ENCODE measurements at places on chromosomes 7 and 10. TPM values are rescaled to one million over a fixed set of nuclear protein-coding genes. Genes with fewer than 3 reads are reported as not detected.

DNA sequence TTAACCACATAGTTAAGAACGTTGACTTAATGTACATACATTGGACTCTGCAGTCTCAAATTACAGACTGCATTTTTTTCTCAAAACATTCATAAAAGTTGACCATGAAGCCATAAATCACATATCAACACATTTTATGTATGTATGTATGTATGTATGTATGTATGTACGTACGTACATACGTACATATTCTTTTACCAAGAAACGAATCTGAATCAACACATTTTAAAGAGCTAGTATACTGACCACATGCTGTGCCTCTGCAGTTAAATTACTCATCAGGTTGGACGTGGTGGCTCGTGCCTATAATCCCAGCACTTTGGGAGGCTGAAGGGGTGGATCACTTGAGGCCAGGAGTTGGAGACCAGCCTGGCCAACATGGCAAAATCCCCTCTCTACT, 105.8 kb downstream of the GPR158 start:
- no peaks in the 10 kb centered on the region for H3K27me3 ChIP-seq
- no peak for DNase-seq
- no peaks in the 10 kb centered on the region for H3K4me1 ChIP-seq
- no peak overlapping the region for H3K4me3 ChIP-seq

- peaks cover 54% of the 10 kb centered on the region for H3K36me3 ChIP-seq
- H3K27ac ChIP-seq: no peak overlapping the region
- peak; percentile 65 for DNase-seq
- H3K27me3 ChIP-seq: no peaks in the 10 kb centered on the region
- H3K4me1 ChIP-seq: peaks cover 25% of the 10 kb centered on the region
Observed at GRCh38 chr7:48094861-48095293, 5.8 kb downstream of the UPP1 start.

- H3K36me3 ChIP-seq: no peaks in the 10 kb centered on the region
- no peaks in the 10 kb centered on the region for H3K4me1 ChIP-seq
- H3K27me3 ChIP-seq: no peaks in the 10 kb centered on the region
- H3K4me3 ChIP-seq: no peak overlapping the region
- H3K27ac ChIP-seq: no peak overlapping the region
Observed at GRCh38 chr10:15546606-15547005, 173.1 kb downstream of the ITGA8 start.

GRCh38 chr7:111558991-111559390, 3.3 kb downstream of the IMMP2L start:
- peaks cover 42% of the 10 kb centered on the region for H3K4me1 ChIP-seq
- no peak overlapping the region for H3K27ac ChIP-seq
- H3K27me3 ChIP-seq: no peaks in the 10 kb centered on the region
- peaks cover 23% of the 10 kb centered on the region for H3K36me3 ChIP-seq
- no peak for DNase-seq
- 0 out of 2 replicates have a peak overlapping the region, but pooled peaks have one; percentile 7 for H3K4me3 ChIP-seq

- no peaks in the 10 kb centered on the region for H3K4me1 ChIP-seq
- no peak overlapping the region for H3K27ac ChIP-seq
- no peaks in the 10 kb centered on the region for H3K36me3 ChIP-seq
- H3K4me3 ChIP-seq: no peak overlapping the region
- DNase-seq: no peak
Observed at GRCh38 chr10:44415121-44415520, 30.2 kb upstream of the CXCL12 start.

DNA sequence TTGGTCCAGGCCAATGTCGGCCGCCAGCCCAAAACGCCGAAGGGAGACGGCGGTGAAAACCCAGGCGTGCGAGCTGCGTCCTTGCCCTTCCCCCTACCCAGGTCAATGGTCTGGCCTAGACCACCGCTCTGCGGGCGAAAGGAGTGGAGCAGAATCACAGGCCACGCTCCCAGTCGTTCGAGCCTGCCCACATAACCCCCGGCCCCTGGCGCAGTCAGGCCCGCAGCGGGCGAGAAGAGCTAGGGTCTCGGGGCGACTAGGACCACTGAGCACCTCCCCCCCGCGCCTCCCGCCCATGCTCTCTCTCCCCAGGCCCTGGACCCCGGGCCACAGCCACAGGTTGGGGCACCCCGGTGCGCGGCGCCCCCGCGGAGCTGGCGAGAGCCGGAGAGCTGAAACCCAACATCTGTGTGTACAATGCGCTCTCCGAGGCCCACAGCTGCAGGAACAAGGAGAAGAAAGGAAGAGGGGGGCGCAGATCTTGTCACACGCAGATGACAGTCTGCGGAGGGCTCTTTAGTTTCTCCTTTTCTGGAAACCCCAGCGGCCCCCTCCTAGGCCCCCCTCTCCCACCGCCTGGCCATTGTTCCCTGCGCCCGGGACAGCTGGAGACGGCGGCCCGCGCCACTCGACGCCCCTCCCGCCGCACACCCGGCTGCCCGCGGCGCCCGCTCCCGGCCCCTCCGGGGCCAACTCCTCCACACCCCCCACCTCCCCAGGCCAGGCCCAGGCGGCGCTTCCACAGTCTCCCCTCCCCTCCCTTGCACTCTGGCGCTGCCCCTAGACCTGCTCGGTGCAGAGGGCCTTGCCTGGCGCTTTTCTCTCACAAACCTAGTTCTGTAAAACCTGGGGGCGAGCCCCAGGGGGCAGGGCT, 355.0 kb downstream of the DNAJB6 start:
- no peaks in the 10 kb centered on the region for H3K27me3 ChIP-seq
- H3K4me3 ChIP-seq: no peak overlapping the region
- H3K4me1 ChIP-seq: peaks cover 8% of the 10 kb centered on the region

GRCh38 chr7:151137076-151137675, 30.3 kb downstream of the GBX1 start:
- DNase-seq: no peak
- no peak overlapping the region for H3K4me3 ChIP-seq
- no peaks in the 10 kb centered on the region for H3K36me3 ChIP-seq
- H3K4me1 ChIP-seq: no peaks in the 10 kb centered on the region

DNA sequence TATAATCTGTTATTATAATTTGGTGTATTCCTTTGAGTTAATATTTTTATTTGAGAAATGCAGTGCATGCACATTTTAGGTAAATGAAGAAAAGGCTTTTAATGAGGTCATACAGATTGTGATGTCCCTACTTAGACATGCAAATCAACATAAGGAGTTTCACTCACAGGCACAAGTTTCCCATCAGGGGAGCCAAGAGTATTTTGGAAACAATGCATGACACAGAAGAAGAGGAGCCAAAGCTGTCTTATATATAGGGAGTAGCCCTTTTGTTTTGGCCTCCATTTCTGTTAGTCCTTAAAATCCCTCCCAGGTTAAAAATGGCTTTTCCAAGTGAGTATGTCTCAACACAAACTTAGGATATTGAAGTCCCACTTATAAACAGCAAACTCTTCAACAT, 703.4 kb upstream of the ANKRD30A start:
- H3K4me1 ChIP-seq: peaks cover 6% of the 10 kb centered on the region
- H3K36me3 ChIP-seq: no peaks in the 10 kb centered on the region
- H3K27ac ChIP-seq: no peak overlapping the region
- DNase-seq: no peak
- H3K27me3 ChIP-seq: no peaks in the 10 kb centered on the region

- H3K27ac ChIP-seq: peak overlapping the region; percentile 4
- H3K4me1 ChIP-seq: peaks cover 17% of the 10 kb centered on the region
- no peak for DNase-seq
Observed at GRCh38 chr7:72326811-72327210, 85.3 kb downstream of the CALN1 start.

DNA sequence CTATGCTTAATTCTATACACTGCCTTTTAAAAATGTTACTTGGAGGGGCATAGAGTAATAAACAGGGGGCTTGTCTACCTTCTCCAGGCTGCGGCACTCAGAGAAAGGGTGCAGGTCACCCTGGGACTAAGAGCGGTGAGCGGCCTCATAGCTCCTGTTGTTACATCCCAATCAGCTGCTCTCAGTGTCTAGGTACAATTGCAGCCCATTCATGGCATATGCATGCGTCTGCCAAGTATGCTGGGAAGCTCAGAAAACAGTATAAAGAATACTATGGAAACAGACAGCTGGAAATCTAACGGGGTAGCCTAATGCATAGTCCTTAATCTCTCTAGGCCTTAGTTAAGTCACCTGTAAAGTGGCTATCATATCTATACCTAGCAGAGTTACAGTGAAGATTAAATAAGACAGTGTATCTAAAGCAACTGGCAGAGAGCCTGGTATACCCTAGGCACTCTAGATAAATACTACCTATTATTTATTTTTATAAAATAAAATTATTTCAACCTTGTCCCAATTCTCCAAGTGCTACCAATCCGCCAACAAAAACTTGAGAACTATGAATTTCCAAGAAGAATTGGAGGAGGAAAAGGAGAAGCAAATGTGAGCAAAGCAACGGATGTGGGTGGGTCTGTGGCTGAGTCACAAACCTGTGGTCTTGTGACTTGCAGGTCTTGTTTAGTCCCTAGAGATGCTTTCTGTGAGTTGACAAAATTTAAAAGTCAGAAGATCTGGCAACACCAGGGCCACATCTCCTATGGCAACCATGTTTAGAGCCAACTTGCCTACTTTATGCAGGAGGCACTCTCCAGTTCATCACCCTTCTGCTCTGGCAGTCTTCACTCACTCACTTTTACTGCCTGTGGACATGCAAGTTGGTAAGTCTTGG, 183.0 kb downstream of the RAPGEF5 start:
- H3K27me3 ChIP-seq: no peaks in the 10 kb centered on the region
- H3K4me1 ChIP-seq: peaks cover 13% of the 10 kb centered on the region
- H3K36me3 ChIP-seq: no peaks in the 10 kb centered on the region
- no peak overlapping the region for H3K4me3 ChIP-seq
- DNase-seq: peak; percentile 68

GRCh38 chr7:141876371-141876770, 35.1 kb upstream of the PRSS37 start:
- H3K4me1 ChIP-seq: no peaks in the 10 kb centered on the region

- no peak for DNase-seq
- peaks cover 80% of the 10 kb centered on the region for H3K36me3 ChIP-seq
- H3K27me3 ChIP-seq: no peaks in the 10 kb centered on the region
- H3K27ac ChIP-seq: no peak overlapping the region
Observed at GRCh38 chr7:116548506-116548905, 23.7 kb downstream of the CAV1 start.

DNA sequence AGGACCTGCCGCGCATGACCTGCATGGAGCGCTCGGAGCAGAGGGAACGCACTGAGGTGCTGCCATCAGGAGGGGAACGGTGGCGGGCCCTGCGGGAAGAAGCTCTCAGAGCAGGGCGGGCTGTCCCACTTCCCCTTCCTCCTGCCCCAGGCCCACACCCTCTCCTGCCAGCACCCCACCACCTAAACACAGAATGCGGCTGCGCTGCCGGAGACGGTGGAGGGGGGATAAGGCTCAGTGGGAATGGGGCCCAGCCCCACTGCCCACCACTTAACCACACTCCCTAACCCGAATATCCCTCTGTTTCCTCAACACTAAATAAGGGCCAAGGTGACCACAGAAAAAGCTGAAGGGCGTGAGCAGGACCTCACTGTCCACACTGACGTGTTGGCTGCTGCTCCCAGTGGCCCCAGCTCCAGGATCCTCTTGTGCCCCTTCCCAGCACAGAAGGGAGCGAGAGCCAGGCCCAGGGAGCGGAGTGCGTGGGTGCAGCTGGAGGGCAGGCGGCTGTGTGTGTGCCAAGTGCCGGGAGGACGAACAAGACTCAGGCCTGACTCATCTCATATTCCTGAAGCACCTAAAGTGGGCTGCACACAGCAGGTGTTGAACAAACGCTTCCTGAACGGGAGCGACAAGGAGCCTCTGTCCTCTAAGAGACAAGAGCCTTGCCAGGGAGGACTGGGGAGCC, 116.8 kb downstream of the MAD1L1 start:
- H3K4me3 ChIP-seq: no peak overlapping the region
- peak overlapping the region; percentile 70 for H3K27ac ChIP-seq
- peak; percentile 86 for DNase-seq
- H3K36me3 ChIP-seq: no peaks in the 10 kb centered on the region
- H3K27me3 ChIP-seq: no peaks in the 10 kb centered on the region
- peaks cover 39% of the 10 kb centered on the region for H3K4me1 ChIP-seq

- DNase-seq: peak; percentile 43
- no peak overlapping the region for H3K27ac ChIP-seq
- H3K4me1 ChIP-seq: 0 out of 2 replicates have a peak, but pooled peaks cover 3% of the 10 kb centered on the region
- no peak overlapping the region for H3K4me3 ChIP-seq
- no peaks in the 10 kb centered on the region for H3K36me3 ChIP-seq
Observed at GRCh38 chr7:84100866-84101265, 93.7 kb downstream of the SEMA3A start.

DNA sequence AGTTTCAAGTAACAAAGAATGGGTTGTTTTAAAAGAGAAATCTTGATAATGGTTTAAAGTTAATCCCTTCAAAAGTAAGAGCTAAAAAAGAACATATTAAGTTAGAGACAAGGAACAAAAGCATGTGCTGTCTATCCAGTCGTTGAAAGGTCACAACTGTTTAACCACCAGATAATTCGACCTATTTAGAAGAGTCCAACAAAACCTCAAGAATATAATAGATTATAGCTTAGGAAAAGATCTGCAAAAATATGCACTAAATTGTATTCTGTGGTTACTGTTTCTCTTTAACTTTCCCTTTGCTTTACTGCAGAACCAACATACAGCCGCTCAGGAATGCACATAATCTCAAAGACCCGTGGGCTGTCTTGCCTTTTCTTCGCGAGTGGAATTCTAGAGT, 74.9 kb downstream of the PCGF5 start:
- peaks cover 13% of the 10 kb centered on the region for H3K4me1 ChIP-seq
- H3K27ac ChIP-seq: no peak overlapping the region
- no peaks in the 10 kb centered on the region for H3K36me3 ChIP-seq
- H3K27me3 ChIP-seq: no peaks in the 10 kb centered on the region
- no peak for DNase-seq

- no peak overlapping the region for H3K27ac ChIP-seq
- H3K4me3 ChIP-seq: no peak overlapping the region
- DNase-seq: peak; percentile 52
- peaks cover 12% of the 10 kb centered on the region for H3K4me1 ChIP-seq
- H3K36me3 ChIP-seq: no peaks in the 10 kb centered on the region
Observed at GRCh38 chr10:78919181-78919966, 149.4 kb upstream of the ZMIZ1 start.

DNA sequence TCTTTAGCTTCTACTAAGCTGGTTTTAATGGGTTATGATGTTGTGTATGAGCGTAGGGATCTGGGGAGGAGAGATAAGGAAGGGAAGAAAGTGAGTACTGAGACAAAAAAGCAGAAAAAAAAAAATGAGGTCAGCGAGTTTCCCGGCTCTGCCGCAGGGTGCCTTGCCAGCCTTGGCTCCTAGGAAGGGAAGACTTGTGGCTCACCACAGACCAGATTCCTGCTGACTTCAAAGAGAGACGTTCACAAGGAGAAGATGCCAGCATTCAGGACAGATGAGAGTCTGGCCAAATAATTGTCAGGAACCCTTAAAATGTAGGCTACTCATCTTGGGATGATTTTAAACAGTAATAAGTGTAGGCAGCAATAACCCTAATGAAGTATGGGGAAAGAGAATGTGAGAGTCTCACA, 11.4 kb upstream of the FAS start:
- H3K27me3 ChIP-seq: no peaks in the 10 kb centered on the region
- no peak overlapping the region for H3K4me3 ChIP-seq
- H3K27ac ChIP-seq: no peak overlapping the region
- no peaks in the 10 kb centered on the region for H3K4me1 ChIP-seq
- H3K36me3 ChIP-seq: no peaks in the 10 kb centered on the region

GRCh38 chr7:95636140-95636940, 40.0 kb upstream of the PDK4 start:
- H3K4me1 ChIP-seq: peaks cover 12% of the 10 kb centered on the region
- peak; percentile 44 for DNase-seq
- H3K27me3 ChIP-seq: peaks cover 4% of the 10 kb centered on the region
- H3K27ac ChIP-seq: no peak overlapping the region
- H3K36me3 ChIP-seq: no peaks in the 10 kb centered on the region

The PLAC9 gene
- total RNA-seq: 2.0 TPM

The TRIM74 gene
- total RNA-seq: 0.23 TPM

The ACSM6 gene
- total RNA-seq: not detected

The CNPY1 gene
- not detected for total RNA-seq

The GPR85 gene
- total RNA-seq: not detected

The ZNF212 gene
- total RNA-seq: 9.7 TPM
